GM23338 (cell line): ENCODE measurements at places on chromosomes 2 and 18. TPM values are rescaled to one million over a fixed set of nuclear protein-coding genes. Genes with fewer than 3 reads are reported as not detected.

HOXD13 gene
- total RNA-seq = 0.47 TPM in 1 of 2 replicates, not detected in the other

DNA sequence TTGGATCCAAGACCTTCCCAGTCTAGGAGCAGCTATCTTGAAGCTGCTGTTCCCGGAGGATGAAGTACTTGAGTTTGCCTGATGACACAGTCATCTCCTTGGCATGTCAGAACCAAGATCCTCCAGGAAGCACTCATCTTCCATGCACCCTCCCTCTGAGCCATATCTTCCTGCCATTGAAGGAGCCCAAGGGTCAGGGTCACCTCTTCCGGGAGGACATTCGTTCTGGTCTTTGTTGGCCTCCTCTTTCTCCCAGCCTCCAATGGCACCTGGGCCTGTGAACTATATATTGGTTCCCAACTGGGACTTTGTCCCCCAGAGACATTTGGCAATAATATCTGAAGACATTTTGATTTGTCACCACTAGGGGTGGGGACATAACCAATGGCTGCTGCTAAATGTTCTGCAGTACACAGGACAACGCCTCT, 4.2 kb upstream of the MYO7B start:
- H3K27ac ChIP-seq = no peak overlapping the region
- H3K4me3 ChIP-seq = no peak overlapping the region
- H3K36me3 ChIP-seq = no peaks in the 10 kb centered on the region

FRZB gene
- total RNA-seq = 0.52 and 1.0 TPM in 2 replicates

GRCh38 chr2:141515931-141516330, 614.9 kb downstream of the LRP1B start:
- H3K4me3 ChIP-seq = no peak overlapping the region
- no peak overlapping the region for H3K27ac ChIP-seq
- H3K27me3 ChIP-seq = no peaks in the 10 kb centered on the region
- H3K36me3 ChIP-seq = no peaks in the 10 kb centered on the region

GRCh38 chr2:121944072-121944831, 188.8 kb downstream of the TSN start:
- no peak overlapping the region for H3K27ac ChIP-seq
- no peaks in the 10 kb centered on the region for H3K27me3 ChIP-seq
- no peaks in the 10 kb centered on the region for H3K36me3 ChIP-seq
- no peak for DNase-seq

CNDP1 gene
- total RNA-seq = 0.03 TPM in 1 of 2 replicates, not detected in the other

TTC21B gene
- 32.8 and 39.5 TPM in 2 replicates for total RNA-seq

- peaks cover 14% of the 10 kb centered on the region for H3K4me1 ChIP-seq
- DNase-seq = peak; percentile 32
- no peaks in the 10 kb centered on the region for H3K27me3 ChIP-seq
- H3K36me3 ChIP-seq = no peaks in the 10 kb centered on the region
- peak overlapping the region; percentile 98 for H3K27ac ChIP-seq
Observed at GRCh38 chr2:61016392-61017002, 1.0 kb upstream of the PEX13 start.

GRCh38 chr2:46349115-46349547, 51.9 kb downstream of the EPAS1 start:
- no peak overlapping the region for H3K4me3 ChIP-seq
- no peak overlapping the region for H3K27ac ChIP-seq
